Fibroblast of skin of left biceps (primary cell): ENCODE measurements at places on chromosomes 7 and 10.

- DNase-seq = no peak
Observed at GRCh38 chr7:72925546-72926120, 738 bp downstream of the POM121 start.

DNA sequence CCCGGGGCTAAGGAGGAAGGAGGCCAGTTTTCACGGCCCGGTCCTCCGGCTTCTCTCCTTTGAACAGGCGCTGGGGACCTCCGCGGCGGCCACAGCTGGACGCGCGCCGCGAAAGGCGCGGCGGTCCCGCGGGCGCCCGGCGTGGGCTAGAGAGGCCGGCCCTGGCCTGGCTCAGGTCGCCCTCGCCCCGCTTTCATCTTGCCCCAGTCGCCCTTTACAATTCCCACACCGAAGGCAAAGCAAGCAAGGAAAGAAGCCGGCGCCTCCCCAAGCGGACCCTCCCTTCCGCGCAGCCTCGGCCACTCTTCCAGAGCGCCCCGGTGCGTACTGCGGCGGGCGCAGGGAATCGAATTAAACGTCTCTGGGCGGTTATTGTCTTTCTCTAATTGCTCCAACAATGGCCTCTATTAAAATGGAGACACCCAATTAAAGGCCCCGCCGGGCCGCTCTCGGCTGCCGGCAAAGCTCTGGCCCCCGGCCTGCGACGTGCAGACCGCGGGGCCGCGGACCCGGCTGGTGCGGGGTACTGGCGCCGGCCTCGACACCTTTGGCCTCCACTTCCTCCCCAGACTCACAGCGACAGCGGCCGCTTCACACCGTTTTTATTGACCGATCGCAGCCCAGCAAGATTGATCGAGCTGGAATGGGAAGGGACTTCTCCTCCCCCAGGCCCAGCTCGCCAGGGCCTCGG, 4.5 kb upstream of the GATA3 start:
- DNase-seq = no peak

DNA sequence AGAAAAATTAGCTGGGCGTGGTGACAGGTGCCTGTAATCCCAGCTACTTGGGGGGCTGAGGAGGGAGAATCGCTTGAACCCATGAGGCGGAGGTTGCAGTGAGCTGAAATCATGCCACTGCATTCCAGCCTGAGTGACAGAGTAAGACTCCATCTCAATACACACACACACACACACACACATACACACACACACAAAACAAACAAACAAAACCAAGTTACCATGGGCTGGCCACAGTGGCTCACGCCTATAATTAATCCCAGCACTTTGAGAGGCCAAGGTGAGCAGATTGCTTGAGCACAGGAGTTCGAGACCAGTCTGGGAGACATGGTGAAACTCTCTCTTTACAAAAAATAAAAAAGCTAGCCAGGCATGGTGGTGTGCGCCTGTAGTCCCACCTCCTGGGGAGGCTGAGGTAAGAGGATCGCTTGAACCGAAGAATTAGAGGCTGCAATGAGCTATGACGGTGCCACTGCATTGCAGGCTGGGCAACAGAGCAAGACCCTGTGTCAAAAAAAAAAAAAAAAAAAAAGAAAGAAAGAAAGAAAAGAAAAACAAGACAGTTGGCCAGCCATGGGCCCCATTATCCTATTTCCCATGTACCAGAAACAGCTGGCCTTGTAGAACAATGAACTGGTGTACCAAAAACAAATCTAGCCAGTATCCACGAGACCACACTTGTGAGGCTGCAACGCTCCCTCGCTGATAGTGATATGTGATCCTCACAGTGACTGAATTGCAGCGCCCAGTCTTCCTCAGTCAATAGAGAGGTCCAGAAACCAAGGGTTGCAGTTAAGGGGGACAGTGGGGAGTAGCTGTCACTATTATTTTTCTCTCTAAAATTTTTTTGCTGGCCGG, 6.6 kb upstream of the AGFG2 start:
- no peak for DNase-seq

DNA sequence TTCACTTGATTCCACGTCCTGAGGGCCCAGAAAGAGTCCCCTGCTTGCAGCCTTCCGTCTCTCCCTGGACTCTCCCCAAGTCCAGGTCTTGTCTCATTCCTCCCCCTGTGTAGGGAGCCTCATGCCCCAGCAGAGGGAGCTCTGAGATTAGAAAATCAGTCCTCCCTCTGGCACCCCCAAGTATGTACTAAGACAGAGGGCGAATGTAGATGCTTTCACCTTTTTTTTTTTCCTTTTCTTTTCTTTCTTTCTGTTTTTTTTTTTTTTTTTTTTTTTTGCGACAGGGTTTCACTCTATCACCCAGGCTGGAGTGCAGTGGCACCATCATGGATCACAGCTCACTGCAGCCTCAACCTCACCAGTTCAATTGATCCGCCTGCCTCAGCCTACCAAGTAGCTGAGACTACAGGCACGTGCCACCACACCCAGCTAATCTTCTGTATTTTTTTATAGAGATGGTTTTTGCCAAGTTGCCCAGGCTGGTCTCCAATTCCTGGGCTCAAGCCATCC, 10.3 kb downstream of the SFXN3 start:
- DNase-seq = no peak

DNA sequence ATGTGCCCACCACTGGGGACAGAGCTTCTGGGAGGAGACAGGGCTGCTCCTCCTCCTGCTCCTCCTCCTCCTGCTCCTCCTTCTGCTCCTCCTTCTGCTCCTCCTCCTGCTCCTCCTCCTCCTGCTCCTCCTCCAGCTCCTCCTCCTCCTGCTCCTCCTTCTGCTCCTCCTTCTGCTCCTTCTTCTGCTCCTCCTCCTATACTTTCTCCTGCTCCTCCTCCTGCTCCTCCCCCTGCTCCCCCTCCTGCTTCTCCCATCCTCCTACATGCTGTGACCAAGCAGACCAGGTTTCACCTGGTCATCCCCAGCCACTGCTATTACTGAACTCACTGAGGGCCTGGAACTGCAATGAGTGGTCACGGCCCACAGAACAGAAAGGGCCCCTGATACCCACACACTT, 154.0 kb upstream of the PPP2R2D start:
- DNase-seq = no peak

GRCh38 chr7:31805209-31805818, 118.3 kb downstream of the PPP1R17 start:
- DNase-seq = no peak

GRCh38 chr7:141686670-141687069, 15.3 kb downstream of the DENND11 start:
- no peak for DNase-seq

DNA sequence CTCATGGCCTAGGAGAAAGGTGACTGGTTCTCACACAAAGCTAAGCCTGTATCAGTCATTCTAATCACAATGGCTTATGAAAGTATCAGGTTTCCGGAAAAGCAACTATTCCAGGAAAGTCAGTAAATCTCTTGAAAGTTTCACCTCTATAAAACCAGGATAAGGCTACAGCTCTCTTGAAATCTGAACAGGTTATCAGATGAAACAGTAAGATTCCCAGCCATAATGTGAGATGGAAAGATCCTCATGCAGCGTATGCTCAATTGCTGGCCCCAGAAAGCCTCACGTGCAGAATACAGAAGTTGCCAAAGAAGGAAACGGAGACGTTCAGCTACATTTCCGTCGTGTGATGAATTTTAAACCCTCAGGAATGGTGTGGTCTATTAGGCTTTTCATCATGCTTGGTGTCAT, 90.0 kb downstream of the PFKFB3 start:
- no peak for DNase-seq

DNA sequence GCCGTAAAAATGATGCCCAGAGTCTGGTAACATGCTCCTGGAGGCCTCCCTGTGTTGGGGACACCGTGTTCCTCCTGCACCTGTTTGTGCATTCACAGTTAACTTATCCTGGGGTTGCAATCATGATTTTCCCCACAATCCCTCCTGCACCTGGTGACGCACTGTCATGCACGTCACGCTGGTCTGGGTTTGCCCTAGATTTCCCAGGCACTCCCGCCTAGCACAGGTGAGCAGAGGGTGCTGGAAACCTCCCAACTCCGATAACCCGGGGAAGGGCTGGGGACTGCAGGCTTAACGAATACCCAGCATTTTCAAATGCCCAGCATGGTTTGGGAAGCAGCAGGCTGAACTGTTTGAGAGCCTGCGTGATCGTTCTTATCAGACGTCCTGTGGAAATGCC, 427.1 kb downstream of the TCERG1L start:
- DNase-seq = no peak

DNA sequence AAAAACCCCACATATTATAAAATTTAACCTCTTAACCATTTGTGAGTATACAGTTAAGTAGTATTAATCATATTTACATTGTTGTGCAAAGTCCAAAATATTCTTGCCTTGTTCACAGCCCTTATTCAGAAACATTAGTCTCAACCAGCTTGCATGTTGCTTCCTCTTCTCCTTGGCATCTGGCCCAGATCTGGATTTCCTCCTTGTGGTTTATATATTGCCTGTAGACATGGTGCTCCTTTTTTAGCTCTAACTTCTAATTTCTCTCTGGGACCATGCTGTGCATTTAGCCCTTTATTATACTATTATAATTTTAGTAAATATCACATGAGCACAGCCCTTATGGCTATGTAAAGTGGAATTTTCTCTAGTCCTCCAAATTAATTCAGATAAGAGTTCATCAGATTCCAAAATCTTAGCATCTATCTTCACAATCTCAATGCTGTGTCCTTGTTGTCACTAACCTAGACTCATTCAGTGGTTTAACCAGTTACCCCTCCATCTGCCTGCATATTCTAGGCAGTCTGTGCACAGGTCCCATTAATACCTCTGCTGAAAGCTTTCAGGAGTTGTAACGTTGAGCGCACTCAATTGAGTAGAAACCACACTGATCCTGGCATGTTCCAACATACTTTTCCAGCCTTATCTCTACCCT, 7.9 kb downstream of the CPED1 start:
- peak; percentile 91 for DNase-seq

- no peak for DNase-seq
Observed at GRCh38 chr10:4568731-4569130, 257.3 kb upstream of the AKR1E2 start.

GRCh38 chr7:68321076-68321639, 1277.1 kb upstream of the AUTS2 start:
- no peak for DNase-seq

DNA sequence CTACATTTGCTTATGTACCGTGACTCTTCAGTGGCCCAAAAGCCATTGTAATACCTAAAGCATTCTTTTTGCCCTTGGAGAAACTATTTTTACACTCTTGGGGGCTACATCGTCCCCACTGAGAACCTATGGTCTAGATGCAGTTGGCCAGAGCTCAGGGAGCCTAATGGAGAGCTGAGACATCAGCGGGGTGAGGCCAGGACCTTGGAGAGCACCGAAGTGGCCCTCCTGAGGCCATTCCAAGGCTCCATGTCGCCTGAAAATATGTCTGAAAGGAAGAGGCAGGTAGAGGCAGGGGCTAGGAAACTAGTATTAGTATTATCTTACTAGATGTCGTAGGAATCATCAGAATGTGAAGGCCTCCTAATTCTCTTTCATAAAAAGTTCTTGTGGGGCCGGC, 4.9 kb downstream of the PKD2L1 start:
- DNase-seq = no peak

DNA sequence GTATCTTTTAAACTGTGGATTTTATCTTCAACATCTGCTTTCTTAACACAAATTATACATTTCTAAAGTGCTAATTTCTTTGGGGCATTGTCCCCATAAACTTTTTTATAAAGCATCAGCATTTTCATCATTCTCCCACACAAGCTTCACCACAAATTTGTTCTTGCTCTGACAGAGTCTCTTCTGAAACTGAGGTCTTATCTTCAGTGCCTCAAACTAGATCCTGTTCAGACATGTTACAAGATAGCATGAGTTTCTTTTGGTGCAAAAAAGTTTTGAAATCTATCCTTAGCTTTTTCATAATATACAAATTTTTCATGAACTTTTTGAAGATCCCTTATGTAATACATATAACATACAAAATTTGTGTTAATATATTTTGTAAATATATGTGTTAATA, 346.6 kb downstream of the IPMK start:
- DNase-seq = no peak

DNA sequence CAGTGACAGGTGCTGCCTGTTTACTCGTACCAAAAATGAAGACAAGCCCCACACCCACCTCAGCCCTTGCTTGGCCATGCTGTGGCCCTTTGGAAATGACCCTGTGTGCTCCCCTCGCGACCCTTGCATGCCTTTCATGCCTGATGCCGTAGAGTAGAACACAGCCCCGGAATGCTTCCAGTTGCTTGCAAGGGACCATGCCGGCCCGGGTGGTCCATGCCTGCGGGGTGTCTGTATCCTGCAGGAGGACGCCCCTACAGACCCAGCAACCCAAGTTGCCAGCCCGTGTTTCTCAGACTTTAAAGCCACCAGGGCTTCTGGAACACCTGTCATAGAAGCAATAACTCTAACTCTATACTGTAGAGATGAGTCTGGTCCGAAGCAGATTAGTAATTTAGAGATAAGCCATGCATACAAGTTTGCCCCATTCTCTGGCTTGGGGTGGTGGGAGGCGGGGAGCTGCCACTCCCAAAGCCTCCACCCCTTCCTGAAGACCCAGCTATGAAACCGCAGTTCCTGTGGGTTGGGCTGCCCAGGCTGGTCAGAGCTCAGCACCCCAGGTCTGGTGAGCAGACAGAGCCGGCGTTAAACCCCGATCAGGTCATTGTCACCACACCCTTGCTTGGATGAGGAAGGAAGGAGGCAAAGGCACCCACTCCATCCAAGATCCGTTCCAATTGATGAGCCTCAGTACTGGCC, 143.5 kb downstream of the ADCY1 start:
- no peak for DNase-seq
